IPS DF 19.7 (cell line): ENCODE measurements at places on chromosomes 11 and 22.

GRCh38 chr22:31155422-31155821 lies 4.6 kb upstream of the RNF185 start:
- no peak for DNase-seq

- DNase-seq: no peak
Measured at GRCh38 chr22:20514658-20515406, 7.4 kb downstream of the MED15 start.

DNA sequence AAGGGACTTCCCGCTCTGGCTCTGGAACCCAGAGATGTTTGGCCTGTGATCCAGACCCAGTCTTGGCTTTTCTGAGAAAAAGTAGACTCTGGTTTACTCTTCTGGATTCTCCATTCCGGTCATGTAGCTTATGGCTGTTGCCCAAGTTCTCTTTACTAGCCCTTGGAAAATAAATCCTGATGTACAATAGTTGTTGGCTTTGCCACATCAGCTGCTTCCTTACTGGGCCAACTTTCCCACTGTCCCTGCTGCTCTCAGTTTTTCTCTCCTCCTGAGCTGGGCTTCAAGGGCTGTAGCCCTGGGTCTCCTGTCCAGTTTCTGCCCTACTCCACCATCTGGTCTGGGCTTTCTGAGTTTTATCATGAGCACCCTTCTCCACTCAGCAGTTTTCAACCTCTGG lies 12.5 kb downstream of the PATZ1 start:
- DNase-seq: no peak

DNA sequence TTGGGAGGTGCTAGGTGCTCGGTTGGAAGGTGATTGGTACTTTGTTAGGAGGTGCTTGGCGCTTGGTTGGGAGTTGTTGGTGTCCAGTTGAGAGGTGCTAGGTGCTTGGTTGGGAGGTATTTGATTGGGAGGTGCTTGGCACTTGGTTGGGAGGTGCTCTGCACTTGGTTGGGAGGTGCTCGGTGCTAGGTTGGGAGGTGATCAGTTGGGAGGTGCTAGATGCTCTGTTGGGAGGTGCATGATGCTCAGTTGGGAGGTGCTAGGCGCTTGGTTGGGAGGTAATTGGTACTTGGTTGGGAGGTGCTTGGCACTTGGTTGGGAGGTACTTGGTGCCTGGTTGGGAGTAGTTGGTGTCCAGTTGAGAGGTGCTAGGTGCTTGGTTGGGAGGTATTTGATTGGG lies 40.2 kb downstream of the LRP5 start:
- no peak for DNase-seq

- no peak for DNase-seq
Measured at GRCh38 chr22:18116634-18117033, 6.0 kb downstream of the TUBA8 start.

GRCh38 chr11:47328449-47329390 lies 23.8 kb downstream of the MYBPC3 start:
- DNase-seq: no peak
